ENCODE measurements at places on chromosomes 5 and 9.

DNA sequence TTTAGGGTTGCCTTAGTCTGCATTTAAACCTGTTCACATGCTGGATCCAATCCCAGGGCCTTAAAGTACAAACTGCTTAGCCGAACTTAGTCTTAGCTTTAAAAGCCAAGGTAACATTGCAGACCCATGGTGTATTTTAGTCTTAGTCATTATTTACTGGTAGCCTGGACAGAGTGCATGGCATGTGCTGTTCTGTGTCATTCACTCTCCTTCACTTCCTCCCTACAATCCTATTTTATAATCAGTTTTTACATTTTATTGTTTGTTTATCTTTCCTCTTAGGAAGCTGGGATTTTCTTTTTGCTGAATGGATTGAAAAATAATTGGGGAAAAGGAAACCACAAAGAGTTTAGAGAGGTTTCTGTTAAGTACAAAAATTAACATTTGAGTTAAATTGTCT, 29.4 kb upstream of the TAL2 start:
- DNase-seq: no peak

GRCh38 chr5:2177244-2177643, 294.5 kb upstream of the IRX4 start:
- no peak for DNase-seq

GRCh38 chr9:112793213-112793810, 42.8 kb downstream of the SNX30 start:
- peak; percentile 57 for DNase-seq

- no peak for DNase-seq
These were observed 132.7 kb upstream of the POU5F2 start for GRCh38 chr5:93874080-93874479.

DNA sequence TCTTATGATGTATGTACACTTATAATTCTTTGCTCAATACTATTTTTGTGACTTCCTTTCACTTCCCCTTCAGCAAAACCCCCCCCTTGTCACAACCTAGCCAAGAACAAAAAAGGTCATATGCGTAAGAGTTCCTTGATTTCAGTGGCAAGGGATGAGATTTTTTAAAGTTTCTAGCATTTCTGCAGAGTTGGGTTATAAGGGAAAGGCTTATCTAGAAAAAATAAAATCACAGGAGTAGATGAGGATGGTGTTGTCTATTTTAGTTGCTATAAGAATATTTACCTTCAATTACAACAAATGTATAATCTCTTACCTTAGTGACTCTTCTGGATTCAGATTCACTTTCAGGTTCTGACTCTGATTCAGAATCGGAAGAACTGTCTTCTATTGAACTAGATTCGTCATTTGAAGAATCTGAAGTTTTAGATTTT, 184.6 kb downstream of the AP3B1 start:
- DNase-seq: no peak

GRCh38 chr5:21893161-21893560, 960.0 kb downstream of the CDH12 start:
- no peak for DNase-seq

GRCh38 chr9:92342825-92343488, 17.2 kb downstream of the CENPP start:
- DNase-seq: no peak

Data from activated CD4-positive, CD25-positive, alpha-beta regulatory T cell treated with anti-CD3 and anti-CD28 coated beads, Interleukin-2, amount 50 U/mL, for 16 hours (primary cell).